Stimulated activated CD4-positive, alpha-beta T cell treated with anti-CD3 and anti-CD28 coated beads, Interleukin-4, amount 100 ng/mL, for 1 hour (primary cell): ENCODE measurements at places on chromosomes 1 and 21.

- no peak for DNase-seq
Measured at GRCh38 chr1:41404308-41404761, 43.1 kb downstream of the FOXO6 start.

DNA sequence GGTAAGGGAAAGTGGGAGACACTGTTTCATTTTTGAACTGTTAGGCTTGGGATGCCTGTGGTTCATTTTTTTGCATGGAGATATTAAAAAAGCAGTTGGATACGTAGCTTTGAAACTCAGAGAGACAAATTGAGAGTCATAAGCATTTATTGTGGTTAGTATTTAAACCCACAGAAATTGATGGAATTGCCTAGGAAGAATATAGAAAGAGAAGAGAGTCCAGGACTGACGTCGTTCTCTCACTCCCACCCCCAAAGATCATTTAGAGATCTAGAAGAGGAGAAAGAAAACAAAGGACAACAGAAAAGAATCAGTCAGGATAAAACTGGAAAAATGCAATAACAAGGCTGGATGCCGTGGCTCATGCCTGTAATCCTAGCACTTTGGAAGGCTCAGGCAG, 73.2 kb upstream of the BMP8A start:
- no peak for DNase-seq

DNA sequence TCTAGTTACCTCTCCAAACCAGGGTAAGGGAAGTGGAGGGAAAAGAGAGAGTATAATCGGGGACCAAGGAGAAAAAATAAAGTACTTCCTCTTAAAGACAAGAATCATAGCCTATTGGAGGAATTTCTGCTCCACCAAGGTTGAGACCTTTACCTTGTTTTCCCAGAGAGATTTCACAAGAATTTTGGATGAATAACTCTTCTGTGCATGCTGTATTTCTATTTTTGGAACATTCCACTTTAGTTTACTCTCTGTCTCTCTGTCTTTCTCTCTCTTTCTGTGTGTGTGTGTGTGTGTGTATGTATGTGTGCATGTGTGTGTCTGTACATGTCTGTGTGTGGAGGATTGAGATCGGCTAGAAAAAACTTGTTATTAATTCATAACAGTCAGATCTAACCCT, 318.4 kb upstream of the RGS18 start:
- DNase-seq: no peak

DNA sequence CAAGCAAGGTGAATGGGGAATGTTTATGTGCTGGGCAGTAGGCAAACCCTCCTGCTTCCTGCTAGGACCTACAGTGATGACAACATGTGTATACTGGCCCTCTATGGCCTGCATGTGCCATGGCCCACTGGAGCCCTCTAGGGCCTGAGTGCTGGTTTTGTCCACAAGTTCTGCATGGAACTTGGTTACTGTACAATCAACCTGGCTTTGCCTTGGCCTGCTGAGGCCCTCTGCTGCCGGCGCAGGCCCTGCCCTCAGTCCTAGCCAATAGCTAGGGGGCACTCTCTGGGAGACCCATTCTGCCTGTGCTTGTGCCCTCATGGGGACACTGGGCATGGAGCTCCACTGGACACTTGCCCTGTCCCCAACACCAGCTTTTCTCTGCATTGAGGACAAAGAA, 138.6 kb upstream of the NGF start:
- no peak for DNase-seq

- no peak for DNase-seq
Measured at GRCh38 chr1:7255303-7256058, 470.2 kb downstream of the CAMTA1 start.

- no peak for DNase-seq
Measured at GRCh38 chr1:17080085-17080759, 26.4 kb upstream of the SDHB start.

DNA sequence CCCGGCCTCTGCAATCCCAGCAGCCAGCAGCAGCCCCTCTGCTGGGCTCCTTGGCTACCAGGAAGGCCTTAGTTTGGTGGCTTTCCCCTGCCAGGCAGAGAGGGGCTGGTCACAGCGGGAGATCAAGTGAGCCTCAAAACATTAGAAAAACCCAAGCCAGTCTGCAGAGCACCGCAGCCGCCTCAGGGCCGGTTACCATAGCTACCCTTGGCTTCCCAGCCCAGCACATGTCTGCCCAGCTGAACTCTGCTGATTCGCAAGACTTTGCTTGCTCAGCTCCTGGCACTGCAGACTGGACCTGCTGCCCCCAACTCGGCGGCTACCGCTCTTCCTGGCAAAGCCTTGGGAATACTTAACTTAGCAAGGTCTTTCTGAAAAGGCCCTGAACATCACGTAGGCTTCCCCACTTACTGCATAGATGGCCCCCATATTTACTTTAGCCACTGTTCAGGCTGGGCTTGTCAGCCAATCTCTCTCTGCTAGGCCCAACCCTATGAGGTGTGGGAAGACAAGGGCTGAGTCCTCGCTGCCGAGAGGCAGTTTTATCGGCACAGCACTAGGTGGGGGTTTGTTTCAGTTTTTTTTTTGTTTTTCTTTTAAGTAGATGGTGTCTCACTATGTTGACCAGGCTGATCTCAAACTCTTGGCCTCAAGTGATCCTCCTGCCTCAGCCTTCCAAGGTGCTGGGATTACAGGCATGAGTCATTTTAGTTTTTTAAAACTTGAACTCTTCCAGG, 28.6 kb upstream of the PLEKHG5 start:
- no peak for DNase-seq

- no peak for DNase-seq
Measured at GRCh38 chr1:16630661-16631247, 17.4 kb upstream of the NBPF1 start.

- no peak for DNase-seq
Measured at GRCh38 chr1:64712049-64712448, 32.8 kb upstream of the RAVER2 start.

- DNase-seq: no peak
Measured at GRCh38 chr1:30284226-30284625, 439.2 kb downstream of the MATN1 start.

DNA sequence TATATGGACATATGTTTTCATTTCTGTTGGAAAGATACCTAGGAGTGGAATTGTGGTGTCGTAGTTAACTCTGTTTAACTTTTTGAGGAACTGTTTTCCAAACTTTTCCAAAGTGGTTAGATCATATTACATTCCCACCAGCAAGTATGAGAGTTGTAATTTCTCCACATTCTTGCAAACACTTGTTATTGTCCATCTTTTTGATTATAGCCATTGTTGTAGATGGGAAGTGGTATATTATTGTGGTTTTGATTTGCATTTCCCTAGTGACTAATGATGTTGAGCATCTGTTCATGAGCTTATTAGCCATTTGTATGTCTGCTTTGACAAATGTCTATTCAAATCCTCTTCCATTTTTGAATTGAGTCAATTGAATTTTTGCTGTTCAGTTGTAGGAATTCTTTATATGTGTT, 19.8 kb downstream of the CAMTA1 start:
- DNase-seq: no peak
